Fibroblast of skin of left biceps (primary cell): ENCODE measurements at places on chromosomes 7 and 10.

- no peak for DNase-seq
Observed at GRCh38 chr7:5758286-5758685, 23.2 kb downstream of the RNF216 start.

DNA sequence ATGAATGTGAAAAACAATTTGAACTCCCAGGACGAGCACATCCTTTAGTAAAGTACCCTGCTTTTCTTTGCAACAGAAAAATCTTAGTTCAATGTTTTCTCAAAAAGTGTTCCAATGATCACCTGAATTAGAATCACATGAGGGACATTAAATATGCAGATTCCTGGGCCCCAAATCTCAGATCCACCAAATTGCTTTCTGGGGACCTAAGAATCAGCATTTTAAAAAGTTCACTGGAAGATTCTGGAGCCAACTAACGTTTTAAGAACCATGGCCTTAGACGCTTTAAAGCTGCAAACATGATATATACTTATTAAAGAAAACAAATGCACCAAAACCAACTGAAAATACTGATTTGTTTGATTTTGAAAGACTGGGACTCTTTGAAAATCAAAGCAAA lies 143.4 kb upstream of the TMEM168 start:
- no peak for DNase-seq

DNA sequence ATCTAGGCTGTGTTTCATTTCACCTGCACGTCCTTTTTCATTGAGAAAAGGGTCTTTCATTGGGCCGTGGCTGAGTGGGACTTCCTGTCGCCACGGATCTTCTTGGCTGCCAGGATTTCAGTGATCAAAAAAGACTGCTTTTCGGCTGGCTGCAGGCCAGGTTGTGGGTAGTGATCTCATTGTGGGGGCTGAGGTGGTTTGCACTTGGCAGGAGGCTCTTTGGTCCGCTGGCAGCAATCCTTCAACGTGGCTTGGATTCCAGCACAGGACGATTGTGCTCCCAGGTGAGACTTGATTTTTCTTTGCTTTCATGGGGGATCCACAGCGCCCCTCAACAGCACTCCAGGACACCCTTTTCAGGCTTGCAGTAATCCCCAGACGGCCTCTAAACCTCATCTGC lies 29.0 kb upstream of the ZNF273 start:
- DNase-seq: no peak

DNA sequence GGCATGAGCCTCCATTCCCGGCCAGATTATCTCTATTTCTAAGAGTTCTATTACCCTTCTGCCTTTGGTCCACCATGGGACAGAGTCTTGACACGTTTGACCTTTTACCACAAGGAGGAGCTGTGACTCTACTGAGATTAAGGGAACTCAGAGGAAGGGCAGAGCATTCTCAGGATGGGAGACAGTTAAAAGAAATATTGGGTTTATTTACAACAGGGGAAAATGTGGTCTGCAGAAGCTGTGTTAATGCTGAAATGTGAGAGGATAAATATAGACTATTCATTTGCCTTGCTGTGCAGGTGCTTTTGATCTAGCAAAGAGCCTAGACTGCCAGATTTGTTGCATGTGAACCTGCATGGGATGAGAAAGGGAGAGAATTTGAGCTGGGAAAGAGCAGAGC lies 45.8 kb upstream of the PRSS58 start:
- no peak for DNase-seq

DNA sequence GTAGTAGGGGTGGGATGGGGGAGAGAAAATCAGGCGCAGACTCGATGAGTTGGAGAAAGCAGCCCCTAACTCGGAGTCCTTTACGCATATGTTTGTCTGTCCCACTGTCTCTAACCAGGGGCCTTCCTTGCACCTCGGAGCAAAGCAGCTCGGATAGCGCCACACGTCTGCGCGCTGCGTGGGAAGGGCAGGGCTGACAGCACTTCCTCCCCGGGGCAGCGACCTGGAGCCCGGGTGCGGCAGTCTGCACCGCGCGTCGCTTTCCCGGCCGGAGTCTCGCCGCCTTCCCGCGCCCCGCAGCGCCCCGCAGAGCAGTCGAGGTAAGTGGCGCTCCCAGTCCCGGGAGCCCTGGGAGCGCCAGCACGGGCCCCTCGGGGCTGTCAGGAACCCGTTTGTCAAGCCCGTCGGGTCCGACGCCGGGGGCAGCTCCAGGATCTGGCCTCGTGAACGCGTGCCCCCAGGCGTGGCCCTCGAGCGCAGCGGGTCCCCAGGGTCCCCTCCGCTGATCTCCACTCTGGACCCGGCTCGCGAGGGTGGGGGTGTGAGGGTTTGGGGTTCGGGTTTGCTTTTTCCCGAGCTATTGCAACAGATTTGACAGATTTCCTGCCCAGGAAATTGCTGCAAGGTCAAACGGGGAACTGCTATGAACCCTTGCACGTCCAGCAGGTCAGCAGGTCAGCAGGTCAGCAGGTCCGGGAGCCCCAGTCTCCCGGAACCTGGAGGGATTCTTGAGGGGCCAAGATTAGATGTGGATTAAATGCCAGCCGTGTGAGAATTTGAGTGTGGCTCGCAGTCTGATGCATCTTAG lies 597 bp downstream of the APBB1IP start:
- DNase-seq: no peak

DNA sequence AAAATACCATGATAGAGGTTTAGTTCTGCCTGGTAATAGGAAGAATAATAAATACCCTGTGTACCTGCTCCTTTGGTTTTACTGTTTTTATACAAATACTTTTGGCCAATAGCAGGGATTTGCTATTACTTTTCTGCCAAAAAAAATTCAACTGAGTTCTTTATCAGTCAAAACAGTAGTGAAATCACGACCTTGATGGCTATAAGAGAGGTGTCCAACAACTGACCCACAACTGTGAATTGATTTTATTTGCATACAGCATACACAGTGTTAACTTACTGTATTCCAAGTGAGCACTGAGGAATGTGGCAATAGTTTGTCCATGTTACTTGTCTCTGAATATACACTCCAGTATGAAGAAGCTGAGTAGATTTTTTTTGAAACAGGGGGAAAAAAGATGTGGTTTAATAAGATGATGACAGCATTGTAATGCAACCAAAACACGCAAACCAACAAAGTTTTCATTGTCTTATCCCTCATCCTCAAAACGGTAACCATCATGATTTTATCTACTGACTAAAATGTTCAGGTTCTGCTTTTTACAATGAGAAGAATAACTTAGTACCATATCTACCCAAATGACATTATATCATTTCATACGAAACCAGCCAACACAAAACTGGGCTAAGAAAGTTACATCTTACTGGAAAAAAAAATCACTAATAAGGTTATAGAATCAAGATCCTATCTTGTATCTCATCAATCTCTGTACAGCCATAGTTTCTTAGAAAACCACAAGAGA lies 63.3 kb downstream of the GSAP start:
- no peak for DNase-seq

DNA sequence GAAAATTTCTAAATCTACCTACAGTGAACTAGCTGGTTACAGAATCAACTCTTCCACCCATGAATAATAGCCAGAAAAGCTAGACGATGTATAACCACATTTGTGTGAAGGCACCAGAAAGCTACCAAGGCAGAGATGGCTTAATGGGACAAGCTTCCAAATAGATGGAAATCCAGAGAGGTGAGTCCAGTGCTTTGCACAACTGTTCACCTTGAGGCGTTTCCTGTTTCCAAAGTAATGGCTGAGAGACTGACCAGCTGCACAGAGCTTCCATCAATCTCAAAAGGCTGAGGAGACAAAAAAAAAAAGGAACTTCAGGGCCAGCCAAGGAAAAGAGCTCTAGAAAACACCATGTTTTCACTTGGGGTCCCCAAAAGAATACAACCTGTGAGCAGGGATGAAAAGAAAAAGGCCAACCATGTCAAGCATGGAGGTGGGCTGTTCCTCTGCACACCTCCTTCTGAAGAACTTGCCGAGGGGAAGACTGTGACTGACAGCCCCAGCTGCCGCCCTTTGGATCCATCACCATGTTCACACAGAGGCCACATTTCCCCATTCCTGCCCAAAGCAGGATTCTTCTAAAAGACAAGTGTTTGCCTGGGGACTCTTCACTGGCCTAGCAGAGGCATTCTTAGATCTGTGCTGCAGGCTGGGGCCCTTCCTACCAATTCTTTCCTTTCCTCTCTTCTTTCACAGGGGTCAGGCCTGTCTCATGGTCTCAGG lies 72.9 kb downstream of the ARHGAP21 start:
- no peak for DNase-seq

GRCh38 chr7:97639036-97639435 lies 92.8 kb upstream of the TAC1 start:
- DNase-seq: no peak

DNA sequence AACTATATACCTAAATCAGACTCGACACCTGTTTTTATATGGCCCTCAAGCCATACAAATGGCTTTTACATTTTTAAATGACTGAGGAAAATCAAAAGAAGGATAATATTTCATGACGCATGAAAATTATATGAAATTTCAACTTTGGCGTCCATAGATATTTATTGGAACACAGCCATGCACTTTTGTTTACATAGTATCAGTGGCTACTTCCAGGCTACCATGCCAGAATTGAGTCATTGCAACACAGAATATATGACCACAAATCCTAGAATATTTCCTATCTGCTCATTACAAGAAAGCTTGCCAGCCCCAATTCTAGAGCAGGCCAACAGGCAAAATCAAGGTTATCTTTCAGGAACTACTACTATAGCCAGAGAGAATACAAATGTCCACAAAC lies 29.3 kb downstream of the AFAP1L2 start:
- no peak for DNase-seq

GRCh38 chr10:67788028-67788886 lies 49.7 kb downstream of the DNAJC12 start:
- no peak for DNase-seq

- DNase-seq: no peak
Observed at GRCh38 chr7:7671361-7671760, 30.8 kb downstream of the UMAD1 start.

- DNase-seq: peak; percentile 91
Observed at GRCh38 chr10:7610651-7611389, 55.9 kb downstream of the ITIH5 start.

DNA sequence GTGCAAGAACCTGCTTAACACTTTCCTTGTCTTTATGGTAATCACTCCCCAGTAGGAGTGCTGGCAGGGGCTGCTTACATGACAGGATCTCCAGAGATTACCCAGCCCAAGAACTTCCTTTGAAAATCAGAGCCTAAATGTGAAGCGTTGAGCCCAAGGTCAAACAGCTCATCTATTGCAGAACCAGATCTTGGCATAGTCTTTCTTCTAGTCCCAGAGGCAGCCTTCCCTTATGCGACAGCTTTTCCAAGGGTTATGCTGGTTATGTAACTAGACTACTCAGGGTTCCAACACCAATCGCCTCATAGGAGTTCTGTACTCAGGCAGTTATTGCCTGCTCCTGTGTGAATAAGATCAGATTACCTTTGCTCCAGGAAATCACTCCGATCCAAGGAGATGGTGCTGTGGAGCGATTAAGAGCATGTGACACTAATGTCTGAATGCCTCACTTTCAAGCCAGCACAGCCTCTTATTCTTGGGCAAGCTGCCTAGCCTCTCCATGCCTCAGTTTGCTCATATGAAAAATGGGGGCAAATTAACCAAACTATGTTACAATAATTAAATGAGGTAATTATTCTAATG lies 8.4 kb upstream of the LGI1 start:
- DNase-seq: no peak

- DNase-seq: no peak
Observed at GRCh38 chr10:89399956-89400355, 7.5 kb downstream of the IFIT1 start.

DNA sequence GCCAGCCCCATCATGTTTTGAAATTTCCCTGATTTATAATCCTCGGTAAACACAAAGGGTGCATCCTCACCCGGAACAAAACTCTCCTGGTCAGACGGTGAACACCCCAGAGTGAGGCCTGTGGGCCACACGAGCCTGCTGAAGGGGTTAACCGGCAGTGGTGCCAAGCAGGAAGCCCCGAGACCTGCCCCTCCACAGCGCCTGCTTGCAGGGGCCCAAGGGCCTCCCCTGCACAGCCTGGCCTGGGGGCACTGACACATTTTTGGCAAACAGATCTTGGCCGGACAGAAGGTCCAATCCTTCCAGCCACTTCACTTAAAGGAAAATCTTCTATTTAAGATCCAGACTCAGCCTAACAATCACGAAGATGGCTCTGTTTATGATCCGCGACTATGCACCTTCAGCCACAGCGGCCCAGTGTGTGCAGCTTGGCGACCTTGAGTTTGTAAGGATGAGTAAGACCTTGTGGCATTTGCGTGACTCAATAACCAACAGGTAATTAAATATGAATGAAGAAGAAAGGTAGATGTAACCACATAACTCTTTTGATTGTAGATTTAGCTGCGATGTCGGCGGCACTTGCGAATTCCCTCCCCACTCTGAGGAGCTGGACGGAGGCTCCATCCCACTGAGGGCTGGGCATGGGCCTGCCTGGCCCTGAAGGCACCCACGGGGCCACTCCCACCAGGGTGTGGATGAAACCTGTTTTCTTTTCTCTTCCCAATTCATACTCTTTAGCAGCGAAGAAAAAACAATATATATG lies 328.2 kb downstream of the DNAJB6 start:
- DNase-seq: no peak

DNA sequence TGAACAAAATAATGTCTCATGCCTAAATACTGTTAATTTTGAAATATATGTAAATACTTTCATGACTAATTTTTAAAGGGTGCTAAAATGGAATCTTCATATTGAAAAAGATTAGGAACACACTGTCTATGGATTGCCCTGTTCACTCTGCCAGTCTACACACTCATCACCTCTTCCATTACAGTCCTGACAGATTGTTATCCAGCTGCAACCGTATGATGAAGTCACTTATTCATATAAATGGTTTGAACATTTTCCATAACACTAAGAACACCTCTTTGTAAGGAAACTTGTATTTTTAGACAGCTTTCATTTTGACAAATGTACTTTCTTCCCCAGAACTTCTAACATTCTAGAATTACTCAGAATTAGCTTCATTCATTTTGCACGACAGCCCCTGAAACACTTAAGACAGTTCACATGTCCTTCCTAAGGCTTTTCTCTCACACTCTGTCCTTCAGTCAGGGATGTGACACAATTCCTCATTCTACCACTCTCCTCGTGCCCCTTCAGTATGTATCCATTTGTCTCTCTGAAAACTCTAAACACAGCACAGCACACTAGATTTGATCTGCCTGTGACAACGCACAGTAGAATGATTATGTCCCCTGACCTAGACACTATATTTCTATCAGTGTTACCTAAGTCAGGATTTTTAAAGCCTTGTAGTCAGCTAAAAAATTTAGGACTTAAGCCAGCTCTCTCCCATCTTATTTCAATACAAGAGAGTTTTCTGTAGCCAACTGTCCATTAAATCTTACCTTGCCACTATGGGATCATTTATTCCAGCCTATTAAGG lies 71.9 kb downstream of the ORC5 start:
- no peak for DNase-seq

DNA sequence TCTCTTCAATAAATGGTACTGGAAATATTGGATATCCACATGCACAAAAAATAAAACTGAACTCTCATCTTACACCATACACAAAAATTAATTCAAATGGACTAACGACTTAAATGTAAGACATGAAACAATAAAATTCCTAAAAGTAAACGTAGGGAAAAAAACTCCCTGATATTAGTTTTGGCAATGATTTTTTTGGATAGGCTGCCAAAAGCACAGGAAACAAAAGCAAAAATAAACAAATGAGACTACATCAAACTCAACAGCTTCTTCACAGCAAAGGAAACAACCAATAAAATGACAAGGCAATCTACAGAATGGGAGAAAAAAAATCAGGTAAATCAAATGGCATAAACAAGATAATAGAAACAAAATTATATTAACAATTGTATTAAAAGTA lies 65.7 kb downstream of the ORC5 start:
- no peak for DNase-seq

GRCh38 chr7:111677848-111678247 lies 115.6 kb upstream of the IMMP2L start:
- no peak for DNase-seq
